COR-L47 (cell line): ENCODE measurements at places on chromosomes 3 and 15.

DNA sequence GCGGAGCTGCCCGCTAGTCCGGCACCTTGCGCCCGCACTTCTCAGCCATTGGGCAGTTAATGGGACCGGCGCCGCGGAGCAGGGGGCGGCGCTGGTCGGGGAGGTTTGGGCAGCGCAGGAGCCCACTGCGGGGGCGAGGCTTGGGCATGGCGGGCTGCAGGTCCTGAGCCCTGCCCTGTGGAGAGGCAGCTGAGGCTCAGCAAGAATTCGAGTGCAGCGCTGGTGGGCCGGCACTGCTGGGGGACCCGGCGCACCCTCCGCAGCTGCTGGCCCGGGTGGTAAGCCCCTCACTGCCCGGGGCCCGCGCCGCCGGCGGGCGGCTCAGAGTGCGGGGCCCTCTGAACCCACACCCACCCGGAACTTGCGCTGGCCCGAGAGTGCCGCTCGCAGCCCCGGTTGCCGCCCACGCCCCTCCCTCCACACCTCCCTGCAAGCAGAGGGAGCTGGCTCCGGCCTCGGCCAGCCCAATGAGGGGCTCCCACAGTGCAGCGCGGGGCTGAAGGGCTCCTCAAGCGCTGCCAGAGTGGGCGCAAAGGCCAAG is 835.0 kb downstream of the TBL1XR1 start:
- DNase-seq: no peak

DNA sequence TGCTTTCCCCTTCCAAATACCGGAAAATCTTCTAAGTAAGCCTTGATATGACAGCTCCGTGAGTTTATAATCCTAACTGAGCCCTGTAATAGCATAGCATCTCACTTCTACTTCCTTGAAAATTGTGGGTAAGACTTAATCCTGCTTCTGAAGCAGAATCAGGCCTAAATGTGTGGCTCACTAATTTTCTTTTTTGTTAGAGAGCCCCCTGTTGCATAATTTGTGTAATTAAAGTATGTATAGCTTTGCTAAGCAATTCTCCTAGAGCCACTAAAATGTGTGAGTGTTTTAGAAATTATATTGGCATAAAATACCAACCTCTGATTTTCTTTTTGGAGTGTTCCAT is 304.4 kb downstream of the FGF12 start:
- DNase-seq: peak; percentile 75

GRCh38 chr3:81936817-81937216 is 175.4 kb upstream of the GBE1 start:
- DNase-seq: no peak

- no peak for DNase-seq
Observed at GRCh38 chr3:105022813-105023212, 343.9 kb upstream of the ALCAM start.

- DNase-seq: no peak
Observed at GRCh38 chr15:82649226-82649999, 2.2 kb upstream of the CPEB1 start.

DNA sequence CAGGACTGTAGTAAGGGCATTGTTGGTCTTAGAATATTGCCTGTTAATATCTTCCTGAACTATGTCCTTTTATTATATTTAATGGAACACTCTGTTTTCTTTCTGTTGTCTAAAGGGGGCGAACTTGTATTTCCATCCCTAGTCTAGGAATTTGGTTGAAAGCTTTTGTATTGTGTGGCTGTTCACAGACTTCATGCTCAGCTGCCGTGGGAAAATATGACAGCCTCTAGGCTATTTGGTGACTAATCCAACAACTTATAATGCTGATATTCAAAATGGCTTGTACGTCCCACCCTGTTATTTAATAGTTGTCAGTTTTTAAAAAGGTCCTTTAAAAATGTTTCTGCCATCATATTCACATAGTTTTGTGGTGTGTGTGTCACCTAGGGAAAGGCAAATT is 202.6 kb downstream of the KLHL25 start:
- DNase-seq: no peak

DNA sequence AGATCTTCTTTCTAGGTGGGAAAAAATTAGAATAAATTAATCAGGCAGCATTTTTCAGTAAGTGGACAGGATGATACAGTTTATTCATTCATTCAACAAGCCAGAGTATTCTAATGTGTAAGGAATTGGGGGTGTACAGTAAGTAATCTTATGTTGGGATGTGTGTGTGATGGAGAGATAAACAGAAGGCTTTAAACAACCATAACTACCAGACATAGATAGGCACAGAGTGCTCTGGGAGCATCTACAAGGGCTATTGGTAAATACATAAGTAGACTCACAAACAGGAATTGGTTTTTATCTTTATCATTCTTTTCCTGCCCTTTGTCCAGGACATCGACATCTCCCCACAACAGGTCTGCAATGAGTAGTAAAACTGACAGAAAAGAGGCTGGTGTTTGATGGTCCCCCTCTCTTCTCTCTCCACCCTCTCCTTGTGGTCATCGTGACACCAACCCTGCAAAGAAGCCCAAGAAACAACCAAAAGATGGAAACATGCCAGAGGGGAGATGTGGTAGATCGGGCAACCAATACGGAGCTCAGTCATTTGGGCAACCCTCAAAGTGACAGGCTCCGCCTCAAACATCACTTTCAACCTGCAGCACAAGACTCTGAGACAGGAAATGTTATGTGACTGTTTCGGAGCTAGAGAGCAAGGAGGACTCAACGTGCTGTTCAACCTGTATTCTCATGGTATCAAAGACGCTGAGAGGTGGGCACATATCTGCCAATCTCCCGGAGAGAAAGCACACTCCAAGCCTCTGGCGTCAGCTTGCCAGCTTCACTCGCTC is 28.7 kb upstream of the B3GNT5 start:
- no peak for DNase-seq

GRCh38 chr3:113262304-113262665 is 50.9 kb downstream of the BOC start:
- no peak for DNase-seq

DNA sequence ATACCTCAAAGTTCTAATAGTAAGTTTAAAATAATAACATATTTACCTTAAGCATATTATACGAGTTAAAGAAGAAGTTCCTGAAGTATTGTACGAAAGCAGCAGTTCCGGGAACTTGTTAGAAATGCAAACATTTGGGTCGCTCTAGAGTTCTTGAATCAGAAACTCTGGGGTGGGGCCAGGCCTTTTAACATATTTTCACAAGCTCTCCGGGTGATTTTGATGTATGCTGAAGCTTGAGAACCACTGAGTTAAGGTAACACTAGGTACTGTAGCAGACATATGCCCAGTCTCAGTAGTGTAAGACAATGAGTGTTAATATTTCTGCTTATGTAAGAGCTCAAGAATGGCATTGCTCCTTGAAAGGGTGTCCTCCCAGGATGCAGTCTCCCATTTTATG is 461.1 kb downstream of the C3orf38 start:
- DNase-seq: no peak

DNA sequence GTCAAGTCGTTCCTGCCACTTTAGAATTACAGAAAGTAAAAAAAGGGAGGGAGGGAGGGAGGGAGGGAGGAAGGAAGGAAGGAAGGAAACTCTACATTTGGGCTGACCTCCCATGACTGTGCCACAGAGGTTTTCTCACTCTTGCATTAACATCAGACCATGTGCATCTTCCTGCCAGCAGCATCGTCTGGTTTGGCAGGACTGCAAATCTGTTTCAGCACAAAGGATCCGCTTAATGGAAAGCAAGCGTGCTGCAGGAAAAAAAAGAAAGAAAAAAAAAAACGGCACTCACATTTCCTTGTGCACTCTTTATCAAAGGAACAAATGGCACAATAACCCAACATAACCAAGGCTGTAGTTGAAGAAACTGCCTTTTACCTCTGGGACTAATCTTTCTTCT is 148.8 kb upstream of the HES1 start:
- DNase-seq: no peak

DNA sequence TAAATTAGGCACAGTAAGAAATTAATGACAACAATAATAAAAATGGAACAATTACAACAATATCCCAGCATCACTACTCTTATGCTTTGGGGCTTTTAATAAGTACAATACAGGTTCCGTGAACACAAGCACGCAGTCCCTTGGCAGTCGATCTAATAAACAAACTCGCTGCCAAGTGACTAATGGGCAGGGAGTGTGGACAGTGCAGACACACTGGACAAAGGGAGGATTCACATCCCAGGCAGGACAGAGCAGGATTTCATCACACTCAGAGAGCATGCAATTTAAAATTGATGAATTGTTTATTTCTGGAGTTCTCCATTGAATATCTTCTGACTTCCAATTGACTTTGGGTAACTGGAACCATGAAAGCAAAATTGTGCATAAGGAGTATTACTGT is 524.1 kb upstream of the CFAP20DC start:
- peak; percentile 44 for DNase-seq

GRCh38 chr3:9583371-9583770 is 29.7 kb upstream of the LHFPL4 start:
- DNase-seq: no peak

DNA sequence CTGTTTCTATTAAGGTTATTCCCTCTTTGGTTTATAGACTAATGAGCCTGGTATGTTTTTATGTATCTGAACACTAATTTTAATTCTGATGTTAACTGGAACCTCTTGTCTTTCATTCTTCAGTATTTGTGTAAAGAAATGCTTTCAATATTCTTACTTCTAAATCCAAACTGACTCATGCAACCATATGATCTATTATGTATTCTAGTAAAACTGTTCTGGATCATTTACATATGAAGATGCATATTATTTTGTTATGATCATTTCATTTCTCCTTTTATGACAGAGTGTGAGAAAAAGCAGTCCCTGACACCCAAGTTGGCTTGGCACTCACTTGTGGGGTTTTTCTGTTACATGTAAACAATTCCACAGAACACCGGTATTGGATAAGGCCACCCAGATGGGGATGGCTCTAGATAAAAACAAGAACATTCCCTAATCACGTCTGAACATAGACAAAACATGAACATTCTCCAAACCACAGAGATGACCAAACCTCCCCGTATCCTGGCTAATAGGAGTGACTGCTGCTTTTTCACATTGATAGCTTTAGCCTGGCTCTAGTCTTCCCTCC is 72.2 kb upstream of the EPHB3 start:
- no peak for DNase-seq

DNA sequence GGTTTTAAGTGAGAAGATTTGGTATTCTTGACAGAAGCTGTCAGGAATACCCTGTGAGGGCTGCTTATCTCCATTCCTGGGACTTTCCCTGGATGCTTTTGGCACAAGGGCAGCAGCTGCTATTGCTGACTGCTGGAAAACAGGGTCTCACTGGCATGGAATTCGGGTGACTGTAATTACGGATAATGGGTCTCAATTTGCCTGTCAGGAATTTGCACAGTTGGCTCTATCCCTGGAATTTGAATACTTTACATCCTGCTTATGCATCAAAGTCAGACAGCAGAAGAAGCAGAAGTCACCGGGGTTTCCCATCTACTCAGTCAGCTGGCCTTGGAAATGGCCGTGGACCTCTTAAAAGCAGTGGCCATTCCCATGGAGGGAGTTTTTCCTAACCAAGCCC is 25.9 kb upstream of the AKAP13 start:
- DNase-seq: no peak

DNA sequence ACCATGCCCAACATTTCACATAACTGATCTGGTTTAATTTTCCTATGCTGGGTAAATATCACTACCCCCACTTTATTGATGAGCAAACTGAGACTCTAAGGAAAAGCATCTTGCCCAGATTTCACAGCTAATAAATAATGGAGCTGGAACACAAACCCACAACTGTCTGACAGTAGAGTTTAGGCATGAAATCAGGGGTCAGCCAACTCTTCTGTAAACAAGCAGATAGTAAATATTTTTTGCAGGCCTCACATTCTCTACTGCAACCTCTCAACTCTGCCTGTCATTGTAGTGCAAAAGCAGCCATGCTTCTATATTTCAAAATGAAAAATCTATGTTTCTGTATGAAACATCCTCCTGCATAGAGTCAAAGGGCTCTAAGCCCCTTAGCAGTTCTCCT is 111.5 kb downstream of the ERC2 start:
- no peak for DNase-seq

- DNase-seq: no peak
Observed at GRCh38 chr15:90609242-90610180, 79.8 kb downstream of the CRTC3 start.

DNA sequence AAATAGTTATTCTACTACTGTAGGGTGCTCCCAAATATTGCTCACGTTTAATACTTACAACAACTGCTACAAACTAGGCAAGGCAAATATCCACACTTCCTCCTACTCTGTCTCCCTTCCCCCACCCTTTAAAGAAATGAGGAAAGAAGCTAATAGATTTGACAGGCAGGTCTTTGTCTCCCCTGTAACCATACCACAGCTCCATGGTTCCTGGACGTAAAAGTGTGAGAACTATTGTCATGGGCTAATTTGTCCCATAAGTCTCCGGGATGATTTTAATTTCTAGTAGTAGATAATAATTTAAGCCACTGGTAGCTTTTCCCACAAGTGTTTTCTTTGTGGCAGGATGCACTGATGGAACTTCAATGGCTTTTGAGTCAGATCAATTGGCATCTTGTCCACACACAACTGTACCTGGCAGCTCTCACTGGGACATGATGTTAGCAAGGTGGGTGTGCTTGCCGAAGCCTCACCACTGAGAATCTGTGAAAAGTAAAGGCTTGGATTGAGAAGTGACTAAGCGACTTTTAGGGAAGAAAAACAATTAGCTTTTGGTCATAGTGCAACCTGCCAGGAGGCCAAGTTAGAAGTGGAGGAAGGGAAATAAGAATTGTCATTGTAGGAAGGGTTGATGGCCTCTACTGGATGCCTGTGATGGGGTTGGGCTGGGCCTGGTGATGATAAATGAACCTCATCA is 1.4 kb upstream of the CPOX start:
- no peak for DNase-seq

GRCh38 chr15:59268852-59269407 is 62.3 kb downstream of the LDHAL6B start:
- DNase-seq: no peak

GRCh38 chr3:135191708-135192107 is 396.6 kb downstream of the EPHB1 start:
- no peak for DNase-seq

GRCh38 chr3:103247459-103247858 is 812.6 kb downstream of the ZPLD1 start:
- no peak for DNase-seq

GRCh38 chr3:45990181-45990580 is 5.4 kb downstream of the FYCO1 start:
- no peak for DNase-seq

DNA sequence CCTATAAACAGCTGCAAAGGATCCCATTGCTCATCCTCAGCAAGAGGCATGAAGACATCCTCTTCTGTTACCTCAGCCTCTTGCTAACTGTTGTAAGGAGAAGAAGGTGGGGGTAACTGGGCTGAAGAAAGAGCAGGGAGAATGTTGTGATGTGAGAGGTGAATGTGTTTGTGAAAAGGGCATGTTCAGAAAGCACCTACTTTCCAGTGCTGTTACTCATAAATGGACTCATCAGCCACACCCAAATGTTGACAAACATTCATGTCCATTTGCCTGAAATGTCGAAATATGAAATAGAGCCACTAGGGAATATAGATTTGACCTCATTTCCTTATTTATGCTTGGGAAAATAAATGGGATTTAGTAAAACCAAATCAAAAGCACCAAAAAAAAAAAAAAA is 12.6 kb downstream of the SLC24A1 start:
- no peak for DNase-seq
